ENCODE measurements at places on chromosomes 6 and 20. TPM values are rescaled to one million over a fixed set of nuclear protein-coding genes. Genes with fewer than 3 reads are reported as not detected.

DZANK1 gene
- total RNA-seq = 0.48 TPM

NT5E gene
- 4.2 TPM for total RNA-seq

ADGRF1 gene
- not detected for total RNA-seq

TBXT gene
- not detected for total RNA-seq

CASS4 gene
- 0.40 TPM for total RNA-seq

GINS1 gene
- total RNA-seq = 0.46 TPM

CST4 gene
- not detected for total RNA-seq

UNC5CL gene
- total RNA-seq = 0.40 TPM

TBX18 gene
- total RNA-seq = 5.5 TPM

GRCh38 chr20:35768731-35769664 is 2.8 kb upstream of the PHF20 start:
- DNase-seq = peak; percentile 98

DNA sequence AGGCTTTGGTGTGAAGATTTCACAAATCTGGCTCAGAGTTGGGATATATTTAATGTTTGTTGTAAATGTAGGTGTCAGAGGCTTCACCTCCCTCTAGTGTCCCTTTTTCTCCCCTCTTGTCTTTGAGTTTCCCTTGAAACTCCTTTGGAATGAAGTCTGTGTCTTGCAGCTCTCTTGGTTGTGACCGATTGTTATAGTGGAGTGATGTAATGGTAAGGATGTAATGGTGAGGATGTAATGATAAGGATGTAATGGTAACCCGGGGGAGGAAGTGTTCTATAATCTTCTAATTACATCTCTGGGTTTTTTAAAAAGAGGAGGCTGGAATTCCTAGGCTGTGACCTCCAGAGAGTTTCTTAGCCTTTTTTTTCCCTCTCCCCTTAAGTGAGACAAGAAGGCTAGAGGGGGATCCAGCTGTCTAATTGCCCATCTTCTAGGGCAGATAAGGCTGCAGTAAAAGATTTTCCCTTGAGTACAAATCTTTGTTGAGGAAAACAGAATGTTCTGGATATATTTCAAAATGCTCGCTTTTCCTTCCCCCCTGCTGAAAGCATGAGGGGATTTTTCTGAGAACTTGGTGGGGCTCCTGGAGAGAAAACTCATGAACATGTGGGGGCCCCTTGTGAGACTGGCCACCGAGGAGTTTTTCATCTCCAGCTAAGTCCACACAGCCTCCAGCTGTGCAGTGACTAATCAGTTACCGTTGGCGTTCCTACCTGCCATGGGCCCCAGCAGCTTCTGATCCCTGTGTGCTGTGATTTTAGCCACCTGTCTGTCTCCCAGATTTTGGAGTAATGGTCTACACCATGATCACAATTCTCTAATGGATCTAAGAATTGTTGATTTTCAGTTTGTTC is 156.7 kb upstream of the PMEPA1 start:
- DNase-seq = no peak

GRCh38 chr6:144155529-144155928 is 5.2 kb downstream of the STX11 start:
- no peak for DNase-seq

DNA sequence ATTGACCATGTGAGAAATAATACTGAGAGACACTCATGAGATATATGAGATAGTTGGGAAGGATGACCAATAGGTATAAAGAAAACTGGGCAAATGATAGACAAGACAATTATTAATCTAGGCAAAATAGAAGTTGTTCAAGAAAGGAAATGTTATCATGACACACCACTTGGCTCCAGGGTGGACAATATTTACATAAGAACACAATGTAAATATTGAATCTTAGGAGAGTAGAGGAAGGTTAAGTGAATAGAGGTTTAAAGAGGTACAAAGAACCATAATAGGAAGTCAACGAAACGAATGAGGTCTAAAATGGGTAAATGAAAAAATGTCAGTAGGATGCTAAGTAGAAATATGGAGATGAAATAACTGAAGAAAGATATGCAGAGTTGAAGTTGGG is 126.5 kb downstream of the MBOAT1 start:
- DNase-seq = no peak
